Stimulated activated CD8-positive, alpha-beta memory T cell treated with anti-CD3 and anti-CD28 coated beads, Interleukin-4, amount 100 ng/mL, for 1 hour (primary cell): ENCODE measurements at places on chromosomes 4 and X.
A peak's percentile ranks its signal among the peaks of the same experiment; 100 is the strongest.

DNA sequence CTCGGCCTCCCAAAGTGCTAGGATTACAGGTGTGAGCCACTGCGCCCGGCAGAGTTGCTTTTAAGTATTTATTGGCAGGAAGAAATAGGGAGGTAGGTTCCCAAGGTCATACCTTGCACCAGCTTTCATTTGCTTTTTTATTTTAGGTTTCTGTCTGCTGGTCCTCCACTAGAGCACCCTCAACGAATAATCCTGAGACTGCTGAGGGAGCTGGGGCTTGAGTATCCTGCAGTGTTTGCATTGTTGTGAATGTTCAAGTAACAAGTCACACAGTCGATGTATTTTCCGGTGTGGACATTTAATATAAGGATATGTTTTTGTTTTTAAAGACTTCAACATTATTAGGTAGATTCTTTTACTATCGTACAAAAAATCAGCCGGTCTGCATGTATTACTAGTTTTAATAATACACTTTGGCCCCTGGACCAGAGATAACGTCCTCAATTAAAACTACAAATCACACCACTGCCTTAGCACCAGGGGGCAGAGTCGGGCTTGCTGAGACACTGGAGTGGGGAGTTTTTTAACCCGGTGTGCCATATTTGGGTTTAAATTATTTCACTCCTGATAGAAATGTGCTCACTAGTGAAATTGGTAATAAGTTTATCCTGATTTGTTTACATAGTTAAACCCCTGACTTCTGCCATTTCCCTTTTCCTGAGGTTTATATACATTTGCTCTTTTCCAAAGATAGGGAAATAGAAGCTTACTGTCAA lies 11.6 kb downstream of the SMIM20 start:
- no peak for DNase-seq

DNA sequence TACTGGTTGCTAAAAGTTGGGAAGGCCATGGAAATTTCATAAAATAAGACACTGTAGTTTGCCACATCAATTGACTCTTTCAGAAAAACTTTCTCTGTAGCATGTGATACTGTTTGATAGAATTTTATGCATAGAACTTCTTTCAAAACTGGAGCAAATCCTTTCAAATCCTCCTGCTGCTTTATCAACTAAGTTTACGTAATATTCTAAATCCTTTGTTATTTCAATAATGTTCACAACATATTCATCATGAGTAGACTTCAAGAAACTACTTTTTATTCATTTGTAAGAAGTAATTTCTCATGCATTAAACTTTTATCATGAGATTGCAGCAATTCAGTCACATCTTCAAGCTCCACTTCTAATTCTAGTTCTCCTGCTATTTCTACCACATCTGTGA lies 199.3 kb downstream of the PCDH18 start:
- no peak for DNase-seq

- DNase-seq: peak; percentile 0
Measured at GRCh38 chrX:131677655-131678628, 134.1 kb downstream of the OR13H1 start.

DNA sequence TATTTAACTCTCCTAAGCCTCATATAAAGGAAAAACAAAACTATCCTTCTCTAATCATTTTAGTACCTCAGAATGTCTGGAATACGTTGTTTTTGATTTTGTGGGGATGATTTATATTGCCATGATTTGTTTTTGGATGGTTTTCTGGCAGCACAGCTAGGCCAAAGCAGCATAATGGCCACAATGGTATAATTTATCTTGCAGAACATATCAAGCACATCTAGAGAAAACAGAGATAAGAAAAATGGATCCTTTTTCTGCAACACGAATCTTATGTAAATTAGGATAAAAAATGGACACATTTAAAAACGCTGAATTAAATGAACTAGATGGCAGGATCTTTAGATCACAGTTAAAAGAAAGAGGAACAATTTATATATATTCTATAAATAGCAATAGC lies 269.9 kb upstream of the FAT4 start:
- no peak for DNase-seq

DNA sequence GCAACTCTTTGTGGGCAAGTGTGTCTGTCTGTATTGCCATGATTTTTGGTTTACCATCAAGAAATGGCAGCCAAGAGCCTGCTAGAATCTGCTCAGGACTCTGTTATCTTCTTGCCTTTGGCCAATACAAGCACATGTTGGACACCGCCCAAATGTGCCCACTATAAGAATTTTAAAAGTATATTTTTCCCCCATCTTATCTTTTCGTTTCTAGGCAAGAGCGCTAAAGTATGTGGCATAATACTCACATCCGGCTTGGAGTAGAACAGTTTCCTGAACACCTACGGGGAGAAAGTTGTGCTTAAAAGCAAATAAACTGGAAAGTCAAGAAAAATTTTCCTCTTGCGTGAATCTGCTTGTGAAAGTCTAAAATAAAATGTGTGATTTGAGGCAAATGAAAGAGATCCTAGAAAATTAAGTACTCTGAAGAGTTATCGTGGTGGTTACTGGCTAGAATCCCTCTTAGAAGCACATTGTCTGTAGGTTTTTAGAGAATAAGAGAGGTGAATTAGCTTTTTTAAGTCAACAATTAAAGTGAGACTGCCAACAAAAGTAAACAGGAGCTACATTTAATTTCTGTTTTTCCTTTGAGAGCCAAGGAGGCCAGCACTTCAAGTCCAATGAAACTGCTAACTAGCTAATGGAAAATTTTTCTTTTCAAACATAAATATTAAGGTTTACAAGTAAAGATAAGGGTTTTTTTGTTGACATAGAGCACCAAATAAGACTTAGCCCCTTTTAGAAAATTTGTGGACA lies 220.2 kb downstream of the SOWAHB start:
- DNase-seq: no peak

GRCh38 chrX:7149411-7149810 lies 1.5 kb upstream of the PUDP start:
- DNase-seq: no peak

GRCh38 chr4:55757356-55757952 lies 62.1 kb upstream of the EXOC1L start:
- no peak for DNase-seq

DNA sequence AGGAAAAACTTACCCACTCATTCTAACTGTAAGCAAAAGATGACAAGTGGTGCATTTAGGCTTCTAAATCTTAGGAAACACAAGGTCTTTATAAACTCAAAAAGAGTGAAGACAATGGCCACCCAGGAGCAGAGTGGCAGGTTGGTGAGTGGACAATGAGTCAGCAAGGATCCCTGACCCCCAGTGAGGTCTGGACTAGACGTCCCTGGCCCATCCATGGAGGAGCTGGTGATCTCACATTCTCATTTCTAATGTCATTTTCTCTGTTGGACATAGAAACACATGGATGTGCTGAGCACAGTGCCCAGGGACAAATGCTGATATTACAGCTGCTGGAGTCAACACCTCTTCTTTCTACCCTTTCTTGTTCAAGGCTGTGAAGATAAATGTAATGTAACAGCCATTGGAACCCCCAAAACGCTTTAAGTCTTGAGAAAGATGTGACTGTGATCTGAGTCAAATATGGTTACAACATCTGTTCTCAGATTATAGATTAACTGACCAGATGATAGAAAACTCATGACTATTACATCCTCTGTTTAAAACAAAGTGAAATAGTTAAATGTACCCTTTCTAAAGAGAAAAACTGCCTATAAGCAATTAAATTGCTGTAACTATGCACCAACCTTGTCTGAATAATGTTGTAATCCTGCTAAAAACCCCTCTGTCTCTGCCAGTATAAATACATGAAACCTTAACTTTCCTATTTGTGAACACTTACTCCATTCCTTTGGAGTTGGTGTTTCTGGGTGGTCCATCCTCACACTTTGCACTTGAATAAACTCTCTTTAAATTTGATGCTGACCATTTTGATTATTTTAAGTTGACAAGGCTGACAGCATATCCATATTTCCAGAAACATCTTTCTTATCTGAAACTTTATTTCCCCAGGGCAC lies 92.7 kb downstream of the USP46 start:
- no peak for DNase-seq

GRCh38 chr4:56704089-56704871 lies 23.2 kb upstream of the HOPX start:
- DNase-seq: no peak

GRCh38 chr4:145735347-145735675 lies 55.4 kb downstream of the C4orf51 start:
- DNase-seq: no peak

- DNase-seq: no peak
Measured at GRCh38 chr4:188266386-188266785, 127.1 kb downstream of the TRIML1 start.

- no peak for DNase-seq
Measured at GRCh38 chr4:81152839-81153713, 61.9 kb downstream of the PRKG2 start.

DNA sequence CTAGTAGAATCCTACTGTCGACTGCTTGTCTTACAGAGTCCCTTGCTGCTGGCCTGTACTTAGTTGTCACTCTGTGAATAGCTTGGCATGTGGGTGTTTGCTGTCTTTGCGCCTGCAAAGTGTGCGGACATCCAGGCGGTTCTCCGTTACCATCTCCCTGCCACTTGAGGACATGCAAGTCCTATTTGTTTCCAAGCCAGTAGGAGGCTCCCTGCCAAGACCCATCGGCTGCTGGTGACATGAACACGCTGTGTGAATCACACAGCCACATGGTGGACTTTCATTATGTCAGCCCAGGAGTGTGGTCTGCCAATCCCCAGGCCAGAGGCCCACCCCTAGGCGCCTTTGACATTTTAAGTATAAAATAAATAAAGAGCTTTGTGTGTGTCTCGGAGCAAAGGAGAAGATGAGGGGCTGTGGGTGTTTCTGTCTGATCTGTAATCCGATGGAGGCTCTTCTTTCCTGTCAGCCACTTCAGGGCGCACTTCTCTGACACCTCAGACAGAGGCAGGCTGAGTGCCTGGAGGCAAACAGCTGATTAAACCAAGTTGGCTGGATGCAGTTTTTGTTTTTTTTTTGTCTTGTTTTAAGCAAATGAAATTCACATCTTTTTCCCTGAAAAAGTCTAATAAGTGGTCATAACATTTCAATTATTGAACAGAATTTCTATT lies 51.5 kb downstream of the ALPK1 start:
- DNase-seq: no peak

- DNase-seq: no peak
Measured at GRCh38 chr4:12116009-12116552, 687.4 kb upstream of the HS3ST1 start.

- no peak for DNase-seq
Measured at GRCh38 chrX:49066690-49067089, 7.1 kb downstream of the PRAF2 start.

- DNase-seq: no peak
Measured at GRCh38 chr4:57740625-57741190, 630.5 kb upstream of the IGFBP7 start.

GRCh38 chr4:67160394-67160793 lies 384.9 kb downstream of the CENPC start:
- DNase-seq: no peak

- DNase-seq: no peak
Measured at GRCh38 chr4:87258677-87259076, 38.3 kb upstream of the KLHL8 start.

DNA sequence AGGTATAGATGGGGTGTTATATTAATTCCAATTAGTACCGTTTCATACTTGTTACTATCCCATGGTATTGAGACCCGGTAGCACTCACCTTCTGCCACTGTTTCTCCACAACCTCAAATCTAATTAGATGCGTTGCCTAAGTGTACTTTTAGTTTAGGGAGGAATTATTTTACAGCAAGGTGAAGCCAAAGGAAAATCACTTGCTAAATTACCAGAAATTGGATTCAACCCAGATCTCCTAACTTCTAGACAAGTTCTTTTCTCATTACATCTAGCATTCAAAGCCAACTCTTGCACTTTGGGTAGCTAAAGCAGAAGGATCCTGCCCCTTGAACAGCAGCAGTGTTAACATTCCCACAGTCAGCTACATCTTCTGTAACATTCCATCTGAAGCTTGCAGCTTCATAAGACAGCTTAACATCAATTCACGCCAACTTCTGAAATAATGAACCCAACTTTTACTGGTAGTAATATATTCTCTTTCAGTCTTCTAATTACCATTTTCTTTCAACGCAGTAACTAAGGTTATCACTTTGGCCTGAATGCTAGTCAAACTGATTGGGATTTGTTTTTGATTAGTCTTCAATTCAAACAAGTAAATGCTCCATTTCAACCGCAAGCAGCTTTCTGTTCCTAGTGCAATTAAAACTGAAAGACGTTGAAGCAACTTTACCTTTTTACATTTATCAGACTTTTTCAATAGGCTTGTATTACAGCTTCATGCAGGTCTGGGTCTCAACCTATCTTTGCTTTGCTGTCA lies 934 bp upstream of the SEC31A start:
- DNase-seq: no peak

- DNase-seq: no peak
Measured at GRCh38 chr4:142703694-142704309, 142.3 kb downstream of the INPP4B start.

GRCh38 chr4:102640669-102641068 lies 120.1 kb downstream of the MANBA start:
- DNase-seq: no peak

DNA sequence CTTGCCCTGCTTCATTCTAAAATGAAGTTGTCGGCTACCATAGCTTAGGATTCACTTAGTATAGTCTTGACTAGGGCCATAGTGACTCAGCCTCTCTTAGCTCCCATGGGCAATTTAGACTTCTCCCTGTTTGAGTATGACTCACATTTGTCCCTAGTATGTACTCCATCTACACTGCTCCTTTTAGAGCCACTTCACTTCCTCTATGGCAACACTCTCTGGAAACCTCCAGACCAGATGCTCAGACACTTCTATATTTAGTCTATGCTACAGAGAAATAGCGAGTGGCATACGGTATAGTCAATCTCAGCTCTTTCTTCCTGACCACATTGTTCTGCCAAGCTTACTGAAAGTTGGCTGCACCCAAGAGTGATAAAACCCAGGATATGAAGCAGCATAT lies 11.2 kb downstream of the MEPE start:
- DNase-seq: no peak

- no peak for DNase-seq
Measured at GRCh38 chr4:87848622-87849351, 16.0 kb downstream of the MEPE start.

GRCh38 chr4:70715097-70715496 lies 6.7 kb upstream of the RUFY3 start:
- DNase-seq: no peak

- DNase-seq: no peak
Measured at GRCh38 chr4:151668689-151669402, 92.0 kb downstream of the GATB start.

DNA sequence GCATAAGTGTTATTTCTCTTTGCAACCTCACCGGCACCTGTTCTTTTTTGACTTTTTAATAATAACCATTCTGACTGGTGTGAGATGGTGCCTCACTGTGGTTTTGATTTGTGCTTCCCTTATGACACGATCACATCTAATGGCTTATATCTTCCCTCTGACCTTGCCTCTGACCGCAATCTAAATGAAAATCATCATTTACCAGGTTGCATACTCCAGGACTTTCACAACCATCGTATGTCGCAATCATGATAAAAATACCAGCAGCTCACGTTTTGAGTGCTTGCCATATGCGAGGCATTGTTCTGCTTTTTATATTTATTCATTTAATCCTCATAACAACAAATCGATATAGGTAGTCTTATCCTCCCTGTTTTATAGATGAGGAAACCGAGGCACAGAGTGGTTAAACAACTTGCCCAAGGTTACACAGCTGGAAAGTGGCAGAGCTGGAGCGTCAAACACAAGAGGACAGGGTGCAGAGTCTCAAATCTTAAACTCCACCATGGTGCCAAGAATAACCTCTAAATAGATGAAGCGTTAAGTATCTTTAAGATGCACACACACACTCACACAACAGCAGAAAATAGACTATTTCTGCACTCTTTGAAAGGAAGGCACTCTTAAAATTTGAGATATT lies 102.2 kb downstream of the SEL1L3 start:
- DNase-seq: no peak

GRCh38 chr4:87461281-87461700 lies 38.9 kb downstream of the NUDT9 start:
- DNase-seq: no peak
